ENCODE measurements at places on chromosomes 2 and 18.
A peak's percentile ranks its signal among the peaks of the same experiment; 100 is the strongest.

DNA sequence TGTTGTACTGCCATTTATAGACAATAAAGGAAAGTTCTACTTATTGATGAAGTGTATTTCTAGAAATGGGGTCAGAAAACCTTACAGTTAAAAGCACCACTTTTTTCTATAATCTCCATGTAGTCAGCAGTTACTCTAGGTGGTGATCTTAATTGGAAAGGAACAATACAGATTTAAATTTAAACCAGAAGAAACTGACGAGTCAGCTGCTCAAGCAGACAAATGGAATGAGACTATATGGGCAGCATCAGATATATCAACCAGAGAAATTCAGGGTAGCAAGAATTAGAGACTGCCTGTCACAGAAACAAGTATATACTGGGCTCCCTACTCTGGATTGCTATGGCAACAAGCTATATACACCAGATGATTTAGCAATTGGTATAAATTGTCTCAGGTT lies 99.6 kb upstream of the SCG2 start:
- DNase-seq: no peak
- H3K27ac ChIP-seq: no peak overlapping the region
- no peak overlapping the region for H3K4me3 ChIP-seq
- no peaks in the 10 kb centered on the region for H3K36me3 ChIP-seq
- no peaks in the 10 kb centered on the region for H3K4me1 ChIP-seq

GRCh38 chr2:239609607-239610310 lies 208.9 kb upstream of the HDAC4 start:
- DNase-seq: no peak
- H3K36me3 ChIP-seq: no peaks in the 10 kb centered on the region
- H3K4me3 ChIP-seq: no peak overlapping the region
- no peaks in the 10 kb centered on the region for H3K27me3 ChIP-seq
- H3K4me1 ChIP-seq: peaks cover 2% of the 10 kb centered on the region

DNA sequence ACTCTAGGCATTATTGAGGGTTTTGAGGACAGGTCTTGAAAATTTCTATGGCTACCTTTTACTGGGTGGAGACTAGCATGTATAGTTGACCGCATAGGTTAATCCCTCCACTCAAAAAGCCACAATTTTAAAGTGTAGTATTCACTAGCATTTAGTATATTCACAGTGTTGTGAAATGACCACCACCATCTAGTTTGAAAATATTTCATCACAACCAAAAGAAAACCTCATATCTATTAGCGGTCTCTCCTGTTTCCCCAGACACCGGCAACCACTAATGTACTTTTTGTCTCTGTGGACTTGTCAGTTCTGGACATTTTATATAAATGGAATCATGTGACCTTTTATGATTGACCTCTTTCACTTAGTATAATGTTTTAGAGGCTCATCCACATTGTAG lies 53.9 kb downstream of the MSH2 start:
- no peak for DNase-seq
- no peaks in the 10 kb centered on the region for H3K36me3 ChIP-seq
- H3K4me1 ChIP-seq: no peaks in the 10 kb centered on the region
- H3K27me3 ChIP-seq: no peaks in the 10 kb centered on the region
- no peak overlapping the region for H3K27ac ChIP-seq

DNA sequence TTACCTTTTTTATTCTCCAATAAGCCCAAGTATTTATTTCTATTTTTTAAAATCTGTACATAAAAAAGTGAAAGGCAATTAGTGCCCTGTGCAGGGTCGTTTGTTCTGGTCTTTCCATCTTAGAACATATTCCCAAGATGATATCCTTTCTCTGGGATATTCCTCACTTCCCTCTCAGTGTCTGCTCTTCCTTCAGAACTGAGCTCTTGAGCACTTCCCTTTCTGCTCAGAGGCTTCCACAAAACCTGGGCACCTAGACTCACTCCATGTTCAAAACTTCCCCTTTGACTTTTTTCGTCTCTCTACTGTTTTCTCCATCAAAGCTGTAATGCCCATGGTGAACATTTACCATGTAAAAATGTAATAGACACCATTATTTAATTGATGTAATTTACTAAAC lies 296.5 kb upstream of the TCF4 start:
- H3K27me3 ChIP-seq: no peaks in the 10 kb centered on the region
- DNase-seq: no peak
- H3K27ac ChIP-seq: no peak overlapping the region
- H3K4me3 ChIP-seq: no peak overlapping the region
- no peaks in the 10 kb centered on the region for H3K4me1 ChIP-seq

GRCh38 chr2:6866275-6866671 lies 566 bp upstream of the CMPK2 start:
- peaks cover 18% of the 10 kb centered on the region for H3K4me1 ChIP-seq
- H3K36me3 ChIP-seq: no peaks in the 10 kb centered on the region
- no peak overlapping the region for H3K27ac ChIP-seq
- no peaks in the 10 kb centered on the region for H3K27me3 ChIP-seq
- H3K4me3 ChIP-seq: peak overlapping the region; percentile 47
- no peak for DNase-seq

DNA sequence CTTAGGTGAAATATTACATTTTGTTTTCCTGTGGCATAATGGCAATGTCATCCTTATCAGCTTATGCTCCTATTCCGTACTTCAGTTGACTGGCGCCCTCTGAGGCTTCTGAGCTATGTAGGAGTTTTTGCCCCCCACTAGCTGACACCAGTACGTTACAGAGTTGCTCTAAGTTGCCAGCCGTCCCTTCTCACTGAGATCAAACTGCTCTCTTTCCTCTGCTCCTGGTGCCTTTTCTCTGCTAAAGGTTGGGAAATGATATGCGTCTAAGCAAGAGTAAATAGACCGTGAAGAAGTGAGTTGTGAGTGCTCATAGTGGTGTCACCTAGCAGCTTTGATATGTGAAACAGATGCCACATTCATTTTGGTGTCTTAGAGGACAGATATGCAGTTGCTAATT lies 99.2 kb downstream of the RAPGEF4 start:
- peaks cover 11% of the 10 kb centered on the region for H3K4me1 ChIP-seq
- DNase-seq: no peak
- H3K4me3 ChIP-seq: no peak overlapping the region

DNA sequence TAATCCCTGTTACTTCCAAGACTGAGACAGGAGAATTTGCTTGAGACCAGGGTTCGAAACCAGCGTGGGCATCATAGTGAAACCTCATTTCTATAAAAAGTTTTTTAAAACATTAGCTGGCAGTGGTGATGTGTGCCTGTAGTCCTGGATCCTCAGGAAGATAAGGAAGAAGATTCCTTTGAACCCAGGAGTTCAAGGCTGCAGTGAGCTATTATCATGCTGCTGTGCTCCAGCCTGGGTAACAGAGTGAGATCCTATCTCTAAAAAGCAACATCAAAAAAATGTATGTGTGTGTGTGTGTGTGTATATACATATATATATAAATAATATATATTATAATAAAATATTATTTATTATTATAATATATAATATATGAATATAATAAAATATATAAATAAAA lies 1417.6 kb upstream of the CDH2 start:
- no peaks in the 10 kb centered on the region for H3K4me1 ChIP-seq
- H3K27ac ChIP-seq: no peak overlapping the region
- no peaks in the 10 kb centered on the region for H3K36me3 ChIP-seq
- H3K27me3 ChIP-seq: no peaks in the 10 kb centered on the region

All from tibial nerve (tissue), 4 donors.